Right atrium auricular region (tissue), 2 donors: ENCODE measurements at places on chromosomes 5 and 9. TPM values are rescaled to one million over a fixed set of nuclear protein-coding genes. Genes with fewer than 3 reads are reported as not detected.

Gene STARD4
- 11.8 TPM for total RNA-seq

- DNase-seq, result no peak
Observed at GRCh38 chr9:69307446-69308205, 17.4 kb upstream of the ENTREP1 start.

DNA sequence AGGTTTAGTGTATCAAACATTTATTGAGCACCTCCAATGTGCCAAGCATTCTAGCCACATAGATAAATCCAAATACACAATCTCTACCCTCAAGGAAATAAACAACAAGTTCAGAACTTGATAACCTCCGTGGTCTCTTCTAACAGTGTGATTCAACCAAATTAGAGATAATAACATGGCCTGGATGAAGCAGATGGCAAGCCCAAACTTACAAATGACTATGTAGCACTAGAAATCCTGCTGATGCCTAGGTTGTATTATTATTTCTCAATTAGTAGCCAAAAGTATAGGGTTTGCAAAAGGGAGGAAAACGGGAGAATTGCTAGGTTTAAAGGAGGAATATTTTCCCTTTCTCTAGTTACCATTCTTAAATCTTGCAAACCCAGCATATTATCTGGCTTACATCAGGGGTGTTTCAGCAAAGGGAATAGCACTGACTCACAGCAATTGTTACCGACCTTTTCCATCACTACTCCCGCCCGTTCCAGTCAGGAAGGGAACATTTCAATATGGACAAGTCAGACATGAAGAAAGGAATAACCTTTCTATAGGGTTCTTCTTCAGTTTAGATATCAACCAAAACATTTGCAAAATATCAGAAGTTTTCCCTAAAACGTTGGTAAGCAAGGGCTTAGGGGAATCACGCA, 2.3 kb downstream of the DPYSL3 start:
- DNase-seq, result peak; percentile 66

Gene DOCK8
- 5.2 TPM for total RNA-seq

Gene PRDM9
- not detected for total RNA-seq

DNA sequence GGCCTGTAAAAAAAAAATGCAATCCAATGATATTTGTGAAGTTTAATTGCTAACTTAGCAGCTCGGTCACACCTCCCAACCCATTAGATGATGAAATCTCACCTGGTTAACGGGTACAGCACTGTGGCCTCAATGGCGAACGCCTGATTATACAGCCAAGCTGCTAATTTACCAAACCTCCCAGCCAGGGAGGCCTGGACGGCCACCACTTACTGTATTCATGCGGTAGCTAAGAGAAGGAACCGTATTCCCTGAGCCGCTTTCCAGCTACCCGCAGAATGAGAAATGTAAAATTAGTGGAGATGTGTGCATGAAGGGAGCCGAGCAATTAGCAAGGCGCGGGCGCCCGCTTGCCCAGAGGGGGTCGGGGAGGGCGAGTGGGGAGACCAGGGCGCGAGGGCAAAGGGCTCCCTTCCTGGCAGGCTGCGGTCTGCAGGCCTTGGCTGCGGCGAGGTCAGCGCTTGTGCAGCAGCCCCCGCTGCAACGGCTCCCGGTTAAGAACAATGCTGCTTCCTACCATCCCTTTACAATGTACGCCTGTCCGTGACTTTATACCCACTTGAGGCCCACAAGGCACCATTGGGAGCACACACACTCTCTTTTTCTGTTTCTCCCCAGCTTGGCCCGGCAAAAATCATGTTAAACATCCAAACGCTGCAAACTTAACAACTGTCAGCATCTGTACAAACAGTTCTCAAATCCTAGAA, 70.4 kb upstream of the TBCA start:
- DNase-seq, result no peak

Gene MEF2C
- total RNA-seq, result 36.1 TPM

Gene RNF183
- not detected for total RNA-seq

- DNase-seq, result no peak
Observed at GRCh38 chr5:173056783-173057061, 570 bp downstream of the CREBRF start.

DNA sequence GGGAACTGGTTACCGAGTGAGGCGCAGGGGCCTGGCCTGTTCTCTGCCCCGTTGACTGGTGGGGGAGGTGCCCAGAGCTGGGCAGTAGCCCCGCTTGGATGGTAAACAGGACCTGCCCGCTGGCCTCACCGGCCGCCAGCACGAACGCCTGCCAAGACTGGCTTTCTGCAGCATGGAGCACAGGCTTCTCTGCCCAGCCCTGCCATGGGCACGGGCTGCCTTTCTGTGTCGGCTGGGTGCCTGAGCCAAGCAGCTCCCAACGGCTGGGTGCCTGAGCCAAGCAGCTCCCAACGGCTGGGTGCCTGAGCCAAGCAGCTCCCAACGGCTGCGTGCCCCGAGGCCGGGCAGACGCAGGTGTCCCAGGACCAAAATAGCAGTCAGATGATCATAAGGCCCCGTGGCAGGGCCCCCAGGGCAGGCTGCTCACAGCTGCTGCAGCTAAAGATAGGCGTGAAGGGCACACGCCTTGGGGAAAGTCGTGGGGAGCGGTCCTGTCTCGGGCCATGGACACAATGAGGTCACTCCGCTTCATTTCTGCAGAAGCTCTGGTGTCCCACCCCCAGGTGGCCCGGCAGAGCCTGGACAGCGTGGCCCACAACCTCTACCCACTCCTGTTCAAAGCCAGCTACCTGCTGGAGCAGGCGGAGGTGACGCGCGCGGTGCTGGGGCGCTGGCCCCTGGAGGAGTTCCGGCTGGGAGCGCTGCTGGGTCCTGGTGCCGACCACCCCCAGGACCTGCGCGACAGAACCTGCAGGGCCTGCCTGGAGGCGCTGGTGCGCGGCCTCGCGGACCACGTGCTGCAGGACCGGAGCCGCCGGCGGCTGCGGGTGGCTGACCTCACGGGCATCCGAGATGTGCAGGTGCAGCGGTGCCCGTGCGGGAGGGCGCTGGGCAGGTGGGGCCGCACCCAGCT, at the start of gene LRRC14B:
Gene LRRC14B (plus strand): TSS at position 460 of the 913 bp plus-strand sequence. CDS start 44 bp downstream, at position 504.
- no peak for DNase-seq

DNA sequence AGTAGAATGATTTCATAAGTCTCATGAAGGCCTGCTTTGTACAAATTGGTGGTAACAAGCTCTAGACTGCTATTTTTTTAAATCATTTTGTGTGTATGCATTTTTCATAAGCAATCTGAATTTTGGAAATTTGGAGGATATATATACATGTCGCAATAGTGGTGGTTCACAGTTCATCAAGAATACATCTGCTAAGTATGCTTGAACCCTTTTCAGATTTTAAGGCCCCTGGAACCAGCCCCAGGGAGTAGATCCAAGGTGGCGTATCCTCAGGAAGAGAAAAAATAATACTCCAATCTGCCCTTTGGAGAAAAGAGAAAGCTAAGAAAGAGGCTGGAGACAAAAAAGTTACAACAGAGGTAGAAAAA, 141.6 kb downstream of the HINT1 start:
- DNase-seq, result no peak

Gene GOLGA2
- total RNA-seq, result 83.3 TPM

DNA sequence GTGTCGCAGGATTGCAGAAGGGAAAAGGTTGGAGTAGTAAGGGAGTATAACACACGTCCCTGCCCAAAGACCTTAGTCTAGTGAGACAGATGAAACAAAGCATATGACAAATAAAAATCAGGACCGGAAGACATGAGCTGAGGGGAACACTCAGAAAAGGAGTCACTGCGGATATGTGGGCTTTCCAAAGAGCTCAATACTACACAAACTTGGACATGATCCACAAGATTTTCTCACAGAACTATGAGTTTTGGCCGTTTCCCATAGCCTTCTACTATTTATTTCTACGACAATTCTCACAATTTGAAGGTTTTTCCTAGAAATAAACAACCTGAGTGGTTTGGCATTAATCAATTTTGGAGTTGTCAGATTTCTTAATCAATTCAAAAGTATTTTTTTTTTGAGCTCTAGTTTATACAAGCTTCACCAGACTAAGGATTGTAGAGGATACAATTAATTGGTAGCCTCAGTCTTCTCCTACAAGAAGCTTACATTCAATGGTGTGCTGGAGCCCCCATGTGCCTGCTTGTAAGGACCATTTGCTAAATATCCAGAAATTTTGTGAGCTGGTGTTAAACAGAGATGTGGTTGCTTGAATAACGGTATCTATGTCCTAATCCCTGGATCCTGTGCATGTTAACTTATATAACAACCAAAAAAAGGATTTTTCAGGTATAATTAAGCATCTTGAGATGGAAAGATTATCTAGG, 91.4 kb downstream of the ADAMTS12 start:
- no peak for DNase-seq

Gene ADRB2
- total RNA-seq, result 7.3 TPM

DNA sequence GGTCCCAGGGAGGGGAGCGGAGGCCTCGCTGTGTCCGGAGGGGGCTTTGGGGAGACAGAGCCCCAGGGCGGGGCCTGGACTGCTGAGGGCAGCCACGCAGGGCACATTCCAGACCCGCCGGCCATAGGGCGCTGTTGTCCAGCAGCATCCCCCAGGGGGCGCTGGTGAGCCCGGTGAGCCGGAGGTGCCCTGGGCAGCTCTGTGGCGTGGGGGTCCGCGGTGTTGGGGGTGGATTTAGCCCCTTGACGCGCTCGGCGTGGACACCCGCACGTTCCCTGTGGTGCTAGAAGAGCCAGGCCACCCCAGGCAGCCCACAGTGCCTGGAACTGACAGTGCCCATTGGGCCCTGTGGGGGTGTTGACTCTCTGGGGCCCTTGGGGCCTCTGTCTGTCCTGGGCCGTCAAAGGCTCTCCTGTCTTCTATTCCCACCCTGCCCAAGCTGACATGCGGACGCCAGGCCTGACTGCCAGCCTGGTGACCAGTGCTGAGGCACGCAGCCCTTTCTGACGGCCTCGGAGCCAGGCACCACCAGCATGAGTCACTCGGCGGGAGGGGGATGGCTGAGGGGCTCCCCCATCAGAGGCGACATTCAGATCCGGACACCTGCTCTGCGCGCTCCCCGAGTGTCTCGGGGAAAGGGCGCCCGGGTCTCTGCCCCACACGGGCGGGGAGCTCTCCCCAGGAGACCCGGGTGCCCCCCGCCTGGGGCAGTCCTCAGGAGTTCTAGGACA, 23.9 kb downstream of the TPPP start:
- DNase-seq, result no peak
